ENCODE measurements at places on chromosomes 3 and 15.

DNA sequence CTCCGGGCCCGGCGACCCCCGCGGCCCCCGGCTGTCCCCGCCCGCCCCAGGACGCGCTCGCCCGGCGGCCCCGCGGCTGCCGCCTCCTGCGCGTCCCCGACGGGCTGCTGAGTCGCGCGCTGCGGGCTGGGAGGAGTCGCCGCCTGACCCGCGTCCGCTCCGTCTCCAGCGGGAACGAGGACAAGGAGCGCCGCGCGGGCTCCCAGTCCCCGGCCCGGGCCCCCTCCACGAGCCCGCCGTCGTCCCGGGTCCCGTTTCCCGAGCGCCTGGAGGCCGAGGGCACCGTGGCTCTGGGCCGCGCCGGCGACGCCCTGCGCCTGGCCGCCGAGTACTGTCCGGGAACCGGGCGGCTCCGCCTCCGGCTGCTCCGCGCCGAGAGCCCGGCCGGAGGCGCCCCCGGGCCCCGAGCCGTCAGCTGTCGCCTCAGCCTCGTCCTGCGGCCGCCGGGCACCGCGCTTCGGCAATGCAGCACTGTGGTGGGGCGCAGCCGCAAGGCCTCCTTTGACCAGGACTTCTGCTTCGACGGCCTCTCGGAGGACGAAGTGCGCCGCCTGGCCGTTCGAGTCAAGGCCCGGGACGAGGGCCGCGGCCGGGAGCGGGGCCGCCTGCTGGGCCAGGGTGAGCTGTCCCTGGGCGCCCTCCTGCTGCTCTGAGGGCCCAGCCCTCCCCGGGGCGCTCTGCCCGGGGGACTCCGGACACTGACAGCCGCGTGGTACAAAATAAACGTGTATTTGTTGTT lies 1.5 kb downstream of the C2CD4A start:
- peak; percentile 12 for DNase-seq

- no peak for DNase-seq
These were observed 37.4 kb upstream of the PCSK6 start for GRCh38 chr15:101526890-101527289.

DNA sequence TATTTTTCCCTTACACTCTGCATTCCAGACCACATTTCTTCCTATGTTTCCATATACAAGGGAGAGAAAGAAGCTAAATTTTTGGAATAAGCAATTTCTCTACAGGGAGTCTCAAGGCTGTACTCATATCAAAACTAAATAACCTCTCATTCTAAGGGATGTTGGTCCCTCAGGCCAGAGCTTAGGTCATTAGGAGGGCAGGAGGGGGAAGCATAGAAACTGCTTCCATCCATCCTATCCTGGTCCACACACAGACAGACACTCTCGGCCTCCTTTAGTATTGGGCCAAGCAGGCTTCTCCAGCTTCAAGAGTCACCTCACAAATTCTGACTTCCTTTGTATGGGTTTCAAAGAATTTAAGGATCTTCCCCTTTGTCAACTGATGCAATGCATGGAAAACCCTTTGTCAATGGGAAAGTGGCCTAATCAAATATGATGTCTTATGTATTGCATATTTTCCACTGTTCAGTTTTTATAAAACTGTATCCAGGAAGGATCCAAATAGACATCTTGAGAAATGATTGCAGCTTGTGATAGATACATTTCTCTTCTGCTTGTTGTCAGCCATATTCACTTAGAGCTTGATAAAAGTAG lies 140.7 kb upstream of the RARB start:
- DNase-seq, result no peak

DNA sequence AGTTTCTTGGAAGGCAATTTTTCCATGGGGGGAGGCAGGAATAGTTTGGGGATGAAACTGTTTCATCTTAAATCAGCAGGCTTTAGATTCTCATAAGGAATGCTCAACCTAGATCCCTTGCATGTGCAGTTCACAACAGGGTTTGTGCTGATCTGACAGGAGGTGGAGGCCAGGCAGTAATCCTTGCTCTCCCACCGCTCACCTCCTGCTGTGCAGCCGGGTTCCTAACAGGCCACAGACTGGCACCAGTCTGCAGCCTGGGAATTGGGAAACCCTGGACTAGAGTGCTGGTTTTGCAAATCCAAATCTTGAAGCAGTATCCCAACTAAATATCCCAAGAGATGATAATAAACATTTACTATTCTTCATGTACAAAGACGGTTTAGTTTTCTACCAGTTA lies 256.3 kb upstream of the TMCO5A start:
- no peak for DNase-seq

DNA sequence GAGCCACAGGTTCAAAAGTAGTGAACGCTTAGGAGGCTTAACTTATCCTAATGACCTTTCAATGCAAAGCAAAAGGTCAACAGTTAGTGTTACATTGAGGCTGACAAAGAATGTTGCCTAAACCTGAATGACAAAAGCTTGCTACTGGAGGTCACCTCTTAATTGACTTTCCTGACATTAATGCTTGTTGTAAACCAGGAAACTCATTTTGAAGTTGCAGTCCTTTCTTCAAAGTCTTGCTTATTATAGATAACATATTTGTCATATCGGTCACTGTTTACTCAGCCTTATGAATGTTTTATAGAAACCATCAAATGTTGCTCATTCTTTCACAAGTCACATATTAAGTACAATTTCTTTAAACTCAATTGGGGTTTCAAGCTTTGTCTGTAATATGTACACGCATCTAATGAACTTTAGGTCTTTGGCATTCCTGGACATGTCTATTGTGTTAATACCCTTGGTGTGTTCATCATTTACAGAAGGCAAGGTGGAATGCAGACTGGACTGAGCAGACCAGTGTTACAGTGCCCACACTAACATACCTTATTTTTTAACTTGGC lies 488.2 kb upstream of the NECTIN3 start:
- no peak for DNase-seq

GRCh38 chr3:174330303-174330702 lies 528.8 kb upstream of the NAALADL2 start:
- no peak for DNase-seq

GRCh38 chr15:83300826-83301225 lies 16.4 kb upstream of the BNC1 start:
- no peak for DNase-seq

DNA sequence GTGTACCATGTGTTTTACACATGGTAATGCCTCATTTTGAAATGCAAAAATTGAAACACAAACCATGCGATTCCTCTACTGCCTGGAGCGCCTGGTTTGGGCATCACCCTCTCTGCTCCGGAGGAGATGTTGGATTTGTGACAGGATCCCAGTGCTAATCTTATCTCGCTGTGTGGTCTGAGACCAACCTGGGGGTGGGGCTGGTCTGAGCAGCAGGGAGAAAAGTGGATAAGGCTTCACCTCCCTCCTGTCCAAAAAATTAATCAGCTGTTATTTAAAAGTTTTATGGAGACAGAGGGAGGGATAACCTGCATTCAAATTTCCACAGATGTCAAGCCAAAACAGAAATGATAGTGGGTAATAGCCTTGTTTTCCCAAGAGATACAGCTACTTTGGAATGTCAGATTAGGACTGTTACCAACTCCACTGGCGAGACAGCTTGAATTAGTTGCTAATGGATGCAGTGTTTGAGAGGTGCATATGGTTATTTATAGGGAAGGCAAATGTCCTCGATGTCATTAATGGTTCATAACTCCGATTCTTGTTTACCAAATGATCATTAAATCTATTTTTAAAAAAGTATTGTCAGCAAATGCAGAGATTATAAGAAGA lies 54.0 kb upstream of the SKOR1 start:
- DNase-seq, result no peak

GRCh38 chr15:68414206-68414555 lies 17.8 kb downstream of the ITGA11 start:
- DNase-seq, result no peak
